Inflammatory macrophage (primary cell): ENCODE measurements at places on chromosomes 7 and 10.
A peak's percentile ranks its signal among the peaks of the same experiment; 100 is the strongest.

- DNase-seq = no peak
These were observed 147.7 kb downstream of the SND1 start for GRCh38 chr7:127799535-127800305.

DNA sequence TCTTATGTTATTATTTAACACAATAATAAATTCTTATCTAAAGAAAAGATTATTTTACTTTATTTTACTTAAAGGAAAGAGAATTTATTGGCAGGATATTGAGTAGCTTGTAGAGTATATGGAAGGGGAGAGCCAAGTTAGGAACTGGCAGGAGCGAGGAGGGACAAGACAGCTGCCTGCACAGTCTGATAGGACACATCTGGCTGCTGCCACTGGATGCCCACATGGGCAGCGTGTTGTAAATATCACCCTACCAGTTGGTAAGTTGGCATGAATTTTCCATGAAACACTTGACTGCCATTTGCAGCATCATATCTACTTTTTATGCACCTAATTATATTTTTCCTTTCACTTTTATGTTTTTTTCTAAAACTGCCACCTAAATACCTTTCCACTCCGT, 19.6 kb downstream of the SRI start:
- no peak for DNase-seq

- DNase-seq = no peak
These were observed 59.4 kb downstream of the CUZD1 start for GRCh38 chr10:122786269-122786668.

- DNase-seq = no peak
These were observed 30.4 kb upstream of the PPIF start for GRCh38 chr10:79316671-79317431.

- DNase-seq = no peak
These were observed 29.3 kb downstream of the RBM48 start for GRCh38 chr7:92557808-92558362.

GRCh38 chr7:12721286-12721830, 33.9 kb downstream of the ARL4A start:
- no peak for DNase-seq

- no peak for DNase-seq
These were observed 258.1 kb downstream of the CACNA2D1 start for GRCh38 chr7:82185443-82185842.

- no peak for DNase-seq
These were observed 67.1 kb downstream of the TMEM130 start for GRCh38 chr7:98802781-98803110.

DNA sequence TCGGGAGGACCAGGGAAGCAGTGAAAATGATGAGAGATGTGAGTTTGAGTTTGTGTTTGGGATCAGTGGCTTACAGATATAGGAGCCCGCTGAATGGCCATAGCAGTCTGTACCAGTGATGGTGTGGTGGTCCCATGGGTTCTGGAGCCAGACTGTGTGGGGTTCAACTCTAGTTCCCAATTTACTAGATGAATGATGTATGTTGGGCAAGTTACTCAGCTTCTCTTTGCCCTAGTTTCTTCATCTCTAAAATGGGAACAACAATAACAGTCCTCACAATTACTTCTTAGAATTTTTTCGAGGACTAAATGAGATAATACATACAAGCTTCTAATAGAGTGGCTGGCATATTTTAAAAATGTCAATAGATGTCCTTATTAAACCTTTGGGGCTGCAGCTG, 184.4 kb downstream of the WNT2 start:
- DNase-seq = peak; percentile 60

- no peak for DNase-seq
These were observed 168.4 kb downstream of the RELN start for GRCh38 chr7:103821092-103821491.

- DNase-seq = no peak
These were observed 2.1 kb upstream of the COX19 start for GRCh38 chr7:977326-978048.

DNA sequence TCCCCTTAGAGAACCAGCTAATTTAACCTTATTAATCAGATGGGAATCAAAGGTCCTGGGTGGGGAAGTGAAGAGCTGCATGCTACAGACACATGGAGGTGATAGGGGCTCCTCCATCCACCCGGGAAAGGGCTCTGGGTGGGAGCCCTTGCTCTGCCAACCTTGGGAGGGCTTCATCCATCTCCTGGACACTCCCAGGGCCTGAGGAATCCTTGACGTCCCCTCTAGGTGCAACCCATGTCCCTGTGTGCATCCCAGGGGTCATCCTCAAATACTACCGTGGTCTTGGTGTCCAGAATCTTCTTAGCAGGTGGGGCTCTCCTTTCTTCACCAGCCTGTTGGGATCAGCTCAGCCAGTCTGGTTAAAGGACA, 55.4 kb upstream of the IGFBP3 start:
- no peak for DNase-seq

DNA sequence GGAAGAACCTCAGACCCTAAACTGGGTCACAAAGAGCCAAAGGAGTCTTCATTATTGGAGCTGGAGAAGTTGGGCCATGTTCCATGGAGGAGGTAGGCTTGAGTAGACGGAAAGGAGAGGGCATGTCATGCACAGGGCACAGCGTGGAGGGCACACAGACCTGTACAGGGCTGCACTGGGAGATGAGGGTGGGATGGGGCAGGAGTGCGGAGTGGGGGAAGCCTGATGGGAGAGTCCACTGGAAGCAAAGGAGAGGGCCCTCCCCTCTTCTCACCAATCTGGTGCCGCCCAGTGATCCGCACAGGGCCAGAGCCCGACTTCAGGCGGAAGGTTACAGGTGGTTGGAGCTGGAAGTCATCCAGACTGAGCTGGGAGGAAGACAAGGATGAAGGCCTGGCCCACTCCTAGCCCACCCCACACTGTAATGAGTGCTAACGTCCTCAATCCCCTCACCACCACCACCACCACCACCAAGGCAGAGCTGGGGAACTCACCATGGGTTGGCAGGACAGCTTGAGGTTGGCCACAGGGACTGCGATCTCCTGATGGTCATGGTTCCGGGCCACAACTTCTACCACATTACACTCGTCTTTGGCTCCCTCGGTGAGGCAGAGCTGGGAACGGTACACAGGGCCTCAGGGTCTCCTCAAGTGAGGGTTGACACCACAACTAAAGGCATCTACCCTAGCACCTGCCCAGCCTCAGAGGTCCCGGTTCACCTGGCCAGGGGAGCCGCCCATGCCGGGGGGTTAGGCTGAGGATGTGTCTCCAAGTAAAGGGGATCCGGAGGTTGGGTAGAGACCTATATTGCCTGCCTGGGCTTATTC, 1.0 kb downstream of the NPM3 start:
- no peak for DNase-seq

GRCh38 chr10:133141958-133142340, 18.1 kb upstream of the KNDC1 start:
- no peak for DNase-seq

GRCh38 chr7:732094-732541, 5.0 kb upstream of the PRKAR1B start:
- no peak for DNase-seq

DNA sequence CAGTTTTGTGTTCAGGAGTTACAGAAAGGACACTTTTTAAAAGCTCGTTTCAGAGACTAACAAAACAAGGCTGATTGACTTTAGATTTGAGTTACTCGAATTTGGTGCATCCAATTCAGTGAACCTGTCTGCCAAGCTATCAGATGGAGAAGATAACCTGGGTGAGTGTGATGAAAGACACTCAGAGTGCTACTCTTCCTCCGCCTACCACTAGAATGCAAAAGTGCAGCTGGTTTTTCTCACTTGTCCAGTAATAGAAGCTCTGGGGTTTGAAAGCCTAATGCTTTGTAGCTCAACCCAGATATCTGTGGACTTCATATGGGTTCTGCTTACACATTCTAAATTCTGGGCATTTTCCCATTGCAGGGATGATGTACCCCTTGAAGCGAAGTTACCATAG, 82.8 kb upstream of the NPY start:
- no peak for DNase-seq

- no peak for DNase-seq
These were observed 60.9 kb downstream of the TMEM130 start for GRCh38 chr7:98808751-98809460.

- no peak for DNase-seq
These were observed 169.7 kb upstream of the RHEB start for GRCh38 chr7:151689196-151689971.

DNA sequence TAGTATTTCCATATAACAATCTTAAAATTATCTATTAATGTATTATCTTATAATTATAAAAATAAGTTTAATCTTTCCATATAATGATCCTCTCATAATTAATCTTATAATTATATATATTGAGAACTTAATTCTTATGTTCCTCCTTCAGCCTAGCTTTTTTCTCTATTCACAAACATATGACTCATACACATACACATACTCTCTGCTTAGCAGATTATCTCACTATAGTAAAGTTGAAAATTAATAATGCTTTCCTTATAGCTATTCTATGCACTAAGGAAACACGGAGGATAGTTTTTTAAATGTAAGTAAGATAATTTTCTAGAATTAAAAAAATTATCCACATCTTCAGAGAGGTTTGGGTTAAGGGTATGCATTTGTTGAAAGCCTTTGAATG, 47.7 kb upstream of the ITGB8 start:
- DNase-seq = peak; percentile 11

- DNase-seq = no peak
These were observed 120.9 kb upstream of the KAT6B start for GRCh38 chr10:74705358-74705980.

DNA sequence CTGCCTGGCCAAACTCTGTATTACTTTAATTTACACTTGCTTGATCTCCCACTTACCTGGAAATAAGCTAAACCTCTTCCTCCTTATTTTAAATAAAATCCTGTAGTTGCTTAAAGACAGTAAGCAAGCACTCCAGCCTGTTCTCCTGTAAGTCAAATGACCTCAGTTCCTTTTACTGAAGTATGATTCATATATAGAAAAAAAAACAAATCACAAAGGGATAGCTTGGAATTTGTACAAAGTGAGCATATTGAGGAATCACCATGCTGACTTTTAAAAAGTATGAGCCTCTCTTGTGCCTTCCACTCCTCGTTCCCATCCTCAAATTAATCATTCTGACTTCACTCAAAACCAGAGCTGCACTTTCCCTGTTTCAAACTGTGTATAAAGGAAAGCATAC, 52.0 kb downstream of the C10orf90 start:
- DNase-seq = no peak
